ENCODE measurements at places on chromosomes 5 and 9.

DNA sequence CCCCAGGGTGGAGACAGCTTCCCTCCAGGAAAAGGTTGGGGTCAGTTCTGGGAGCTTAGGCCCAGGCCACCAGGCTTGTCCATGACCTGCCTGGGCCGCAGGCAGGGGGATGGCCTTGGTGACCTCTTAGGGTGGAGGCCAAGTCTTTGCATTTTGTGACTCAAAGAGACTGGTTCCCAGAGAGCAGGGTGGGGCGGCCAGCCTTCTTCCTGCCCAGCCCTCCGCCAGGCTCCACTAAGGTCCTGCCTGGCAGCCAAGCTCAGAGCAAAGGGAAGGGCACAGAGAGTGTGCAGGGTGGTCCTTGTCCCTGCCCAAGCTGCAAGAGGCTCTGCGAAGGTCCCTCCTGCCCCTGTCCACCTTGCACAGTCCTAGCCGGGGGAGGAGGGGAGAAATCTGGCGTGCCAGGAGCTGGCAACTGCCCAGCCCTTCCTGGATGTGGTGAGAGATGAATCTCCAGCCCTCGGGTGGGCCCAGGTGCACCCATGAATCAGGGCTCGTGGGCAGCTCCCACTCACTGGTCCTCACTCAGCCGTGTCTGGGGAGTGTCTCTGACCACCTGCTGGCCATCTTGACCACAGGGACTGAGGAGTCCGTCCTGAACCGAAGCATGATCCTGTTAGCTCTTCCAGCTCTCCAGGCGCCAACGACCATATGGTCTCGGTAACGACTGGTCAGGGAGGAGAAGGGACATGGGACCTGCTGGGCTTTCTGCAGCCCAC lies 2.3 kb upstream of the PTGDS start:
- DNase-seq: no peak

DNA sequence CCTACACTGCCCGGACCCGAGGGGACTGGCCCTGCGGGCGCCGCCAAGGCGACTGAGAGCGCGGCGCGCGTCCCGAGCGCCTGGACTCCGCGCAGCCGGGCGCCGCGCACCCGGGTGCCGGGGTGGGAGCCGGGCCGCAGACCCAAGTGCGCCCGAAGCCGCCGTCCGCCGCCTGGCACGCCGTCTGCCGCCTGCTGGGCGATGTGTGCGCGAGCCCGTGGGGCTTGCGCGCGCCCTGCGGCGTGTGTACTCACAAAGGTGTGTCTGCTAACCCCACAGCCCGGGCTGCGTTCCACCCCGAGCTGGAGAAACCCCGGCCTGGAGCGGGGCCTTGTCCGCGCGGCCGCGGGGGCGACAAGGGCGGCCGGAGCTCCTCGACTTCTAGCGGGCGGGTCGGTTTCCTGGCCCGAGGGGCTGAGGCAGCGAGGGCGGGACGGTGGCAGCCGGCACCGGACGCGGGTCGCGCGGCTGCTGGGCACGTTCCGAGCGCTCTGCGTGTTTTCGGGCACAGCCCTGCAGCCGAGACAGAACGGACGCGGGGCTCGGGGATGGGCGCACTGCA lies 1.1 kb upstream of the ZSWIM6 start:
- peak; percentile 79 for DNase-seq

DNA sequence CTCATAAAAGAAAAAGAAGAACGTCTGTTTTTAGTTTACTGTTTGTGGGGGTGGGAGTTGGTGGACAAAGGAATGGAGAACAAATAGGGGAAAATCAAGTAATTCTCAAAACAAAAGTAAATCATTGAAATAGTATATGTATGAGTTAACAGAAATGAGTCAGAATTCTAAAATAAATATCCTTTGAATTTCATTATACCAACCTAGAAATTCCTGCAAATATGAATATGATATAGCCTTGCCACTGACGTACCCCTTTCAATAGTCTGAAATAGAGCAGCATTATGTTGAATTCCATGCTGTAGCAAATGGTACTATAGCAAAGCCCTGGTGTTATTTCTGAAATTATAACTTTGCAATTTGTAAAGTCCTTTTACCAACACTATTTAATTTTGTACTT lies 29.6 kb upstream of the DTWD2 start:
- DNase-seq: no peak

- DNase-seq: no peak
Observed at GRCh38 chr5:56803025-56803424, 12.3 kb upstream of the MAP3K1 start.

GRCh38 chr9:127720031-127720864 lies 4.4 kb downstream of the TTC16 start:
- peak; percentile 22 for DNase-seq

DNA sequence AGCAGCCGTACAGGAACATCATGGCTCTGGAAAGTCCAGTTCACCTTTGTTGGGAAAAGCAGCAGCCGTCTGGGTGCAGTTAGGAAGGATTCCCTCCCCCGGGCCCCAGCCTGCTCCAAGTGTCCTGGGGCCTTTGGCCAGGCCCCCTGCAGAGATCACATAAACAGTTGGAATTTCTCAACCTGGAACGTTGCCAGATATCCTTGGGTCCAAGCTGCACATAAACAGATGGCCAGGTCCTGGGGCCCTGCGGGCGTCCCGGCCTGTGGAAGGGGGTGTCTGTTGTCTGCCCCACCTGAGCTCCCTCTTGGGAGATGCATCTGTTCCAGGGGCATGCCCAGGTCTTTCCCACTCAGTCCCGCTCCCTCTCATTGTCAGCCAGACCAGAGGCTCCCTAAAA lies 92.7 kb downstream of the COL5A1 start:
- DNase-seq: no peak

DNA sequence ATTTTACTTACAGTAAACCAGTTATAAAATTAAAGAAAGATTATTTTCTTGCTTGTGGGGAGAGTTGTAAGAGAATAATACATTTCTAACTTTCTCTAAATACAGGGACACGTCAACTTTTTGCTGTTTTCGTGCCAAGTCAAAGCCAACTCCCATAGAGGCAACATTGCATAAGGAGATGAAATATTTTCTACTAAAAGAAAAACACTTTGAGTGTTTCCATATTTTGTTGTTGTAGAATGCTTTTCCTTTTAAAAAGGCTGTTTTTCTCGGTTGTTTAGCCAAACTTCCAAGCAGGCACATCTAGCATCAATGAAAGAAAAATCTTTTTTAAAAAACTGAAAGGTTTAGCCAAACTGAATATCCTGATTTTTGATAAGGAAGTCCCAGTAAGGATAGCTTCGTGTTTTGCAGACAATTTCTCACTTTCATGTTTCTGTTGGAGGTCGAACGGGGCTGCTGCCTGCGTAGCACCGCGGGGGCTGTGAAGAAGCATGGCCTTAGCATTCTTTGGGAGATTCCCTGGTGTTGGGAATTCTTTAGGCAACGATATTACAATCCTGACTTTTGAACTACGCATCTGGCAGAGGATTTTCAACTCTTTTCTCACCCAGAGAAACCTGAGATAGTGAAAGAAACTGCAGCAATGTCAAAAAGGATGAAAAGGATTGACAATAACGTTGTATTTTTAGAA lies 108.1 kb upstream of the FBXL7 start:
- DNase-seq: no peak

GRCh38 chr5:116237917-116238500 lies 153.2 kb downstream of the COMMD10 start:
- no peak for DNase-seq

GRCh38 chr5:141422742-141423291 lies 2.0 kb downstream of the PCDHGA11 start:
- DNase-seq: no peak

DNA sequence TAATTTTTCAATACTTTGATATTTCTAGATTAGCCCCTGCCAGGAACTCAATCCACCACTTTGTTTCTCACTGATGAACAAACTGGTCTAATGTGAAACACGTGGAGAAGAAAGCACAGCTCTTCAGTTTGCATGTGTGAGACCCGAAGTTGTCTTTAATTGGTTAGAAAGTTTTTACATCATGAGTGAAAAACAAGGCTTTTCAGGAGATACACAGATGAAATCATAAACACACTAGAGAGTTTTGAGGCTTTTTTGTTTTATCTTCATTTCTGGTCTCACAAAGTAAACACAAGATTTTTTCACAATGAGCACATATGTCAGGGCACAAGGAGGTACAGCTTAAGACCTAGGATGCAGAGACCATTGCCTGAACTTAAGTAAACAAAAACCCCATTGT lies 84.5 kb upstream of the MOCS2 start:
- no peak for DNase-seq

GRCh38 chr5:175059687-175060211 lies 335.4 kb downstream of the MSX2 start:
- DNase-seq: no peak

GRCh38 chr9:107738789-107739188 lies 249.2 kb upstream of the KLF4 start:
- no peak for DNase-seq

GRCh38 chr9:74755355-74755754 lies 132.4 kb downstream of the TRPM6 start:
- no peak for DNase-seq

- DNase-seq: no peak
Observed at GRCh38 chr9:6894135-6894534, 136.4 kb downstream of the KDM4C start.

- DNase-seq: no peak
Observed at GRCh38 chr5:143506836-143507552, 103.5 kb upstream of the NR3C1 start.
